ENCODE measurements at places on chromosomes 7 and 10. TPM values are rescaled to one million over a fixed set of nuclear protein-coding genes. Genes with fewer than 3 reads are reported as not detected.

DNA sequence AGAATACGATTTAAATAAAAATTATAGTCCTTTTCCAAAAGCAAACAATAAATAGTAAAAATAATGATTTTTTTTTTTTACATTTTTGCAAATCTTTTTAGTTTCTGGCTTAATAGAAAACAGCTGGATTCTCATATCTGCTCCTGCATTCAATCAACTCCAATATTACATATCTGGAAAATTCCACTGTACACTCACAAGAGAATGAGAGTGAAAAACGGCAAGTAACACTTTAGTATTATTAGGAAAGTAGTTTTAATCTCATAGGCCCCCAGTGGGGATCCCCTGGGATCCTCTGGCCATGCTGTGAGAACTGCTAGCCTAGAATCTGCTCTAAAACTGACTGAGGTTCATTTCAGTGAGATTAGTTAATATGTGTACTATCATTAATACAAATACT is 128.6 kb upstream of the LRRN3 start:
- no peaks in the 10 kb centered on the region for H3K27me3 ChIP-seq
- DNase-seq = no peak
- no peaks in the 10 kb centered on the region for H3K36me3 ChIP-seq
- H3K27ac ChIP-seq = no peak overlapping the region
- H3K4me1 ChIP-seq = peaks cover 6% of the 10 kb centered on the region

GRCh38 chr7:128084896-128085608 is 53.8 kb upstream of the LRRC4 start:
- H3K27ac ChIP-seq = no peak overlapping the region
- no peak for DNase-seq
- H3K27me3 ChIP-seq = no peaks in the 10 kb centered on the region
- no peaks in the 10 kb centered on the region for H3K36me3 ChIP-seq

DNA sequence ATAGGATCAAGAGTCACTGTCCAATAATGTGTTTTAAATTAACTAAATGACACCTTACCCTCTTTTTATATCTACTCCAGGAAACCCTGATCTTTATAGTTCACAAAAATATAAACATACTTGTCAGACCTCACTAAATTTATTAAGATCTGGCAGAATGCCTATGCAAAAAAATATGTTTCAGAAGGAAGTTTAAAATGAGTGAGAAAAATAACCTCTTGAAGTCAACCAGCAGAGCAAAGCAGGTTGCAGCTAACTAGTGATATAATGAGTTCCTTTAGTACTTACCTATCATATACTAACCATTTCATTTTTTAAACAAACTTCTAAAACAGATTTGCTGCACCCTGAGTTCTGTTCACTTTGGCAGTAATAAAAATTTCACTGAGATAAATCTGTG is 14.0 kb upstream of the HGF start:
- no peak overlapping the region for H3K27ac ChIP-seq
- H3K4me1 ChIP-seq = no peaks in the 10 kb centered on the region
- H3K27me3 ChIP-seq = no peaks in the 10 kb centered on the region
- no peak for DNase-seq
- H3K4me3 ChIP-seq = no peak overlapping the region

DNA sequence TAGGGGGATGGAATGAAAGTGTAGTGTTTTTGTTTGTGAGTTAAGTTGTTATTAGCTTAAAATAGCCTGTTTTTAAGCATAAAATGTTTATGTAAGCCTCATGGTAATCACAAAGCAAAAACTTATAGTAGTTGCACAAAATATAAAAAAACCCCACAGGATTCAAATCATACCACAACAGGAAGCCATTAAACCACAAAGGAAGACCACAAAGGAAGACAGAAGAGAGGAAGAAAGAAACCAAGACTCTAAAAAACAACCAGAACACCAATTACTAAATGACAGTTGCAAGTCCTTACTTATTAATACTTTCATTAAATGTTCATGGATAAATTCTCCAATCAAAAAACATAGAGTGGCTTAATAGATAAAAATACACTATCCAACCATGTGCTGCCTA is 63.6 kb downstream of the ANKRD7 start:
- no peaks in the 10 kb centered on the region for H3K36me3 ChIP-seq
- no peaks in the 10 kb centered on the region for H3K27me3 ChIP-seq
- DNase-seq = no peak
- H3K4me1 ChIP-seq = no peaks in the 10 kb centered on the region
- no peak overlapping the region for H3K27ac ChIP-seq

Gene TMEM139
- total RNA-seq = 5.4 TPM

DNA sequence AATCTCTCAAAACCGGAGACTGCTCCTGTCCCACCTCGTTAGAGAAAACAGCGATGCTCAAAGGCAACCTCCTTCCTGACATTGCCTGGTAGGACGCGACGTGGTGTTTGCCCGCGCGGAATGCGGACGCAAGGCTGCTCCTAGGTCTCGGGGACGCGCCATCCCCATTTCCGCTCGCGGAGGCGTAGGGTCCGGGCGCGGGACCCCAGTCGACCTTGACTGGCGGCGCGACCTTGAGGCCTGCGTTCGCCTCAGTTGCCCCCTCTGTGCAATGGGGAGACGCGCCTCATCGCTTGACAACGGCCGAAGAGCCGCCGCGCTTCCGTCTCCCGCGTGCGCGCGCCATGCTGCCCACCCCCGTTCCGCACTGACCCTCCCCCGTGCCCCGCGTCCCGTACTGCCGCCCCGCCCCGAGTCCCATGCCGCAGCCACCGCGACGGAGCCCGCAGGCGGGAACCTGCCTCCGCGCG is 412 bp upstream of the PPIA start:
- DNase-seq = peak; percentile 68
- H3K27me3 ChIP-seq = no peaks in the 10 kb centered on the region
- peak overlapping the region; percentile 74 for H3K4me3 ChIP-seq
- H3K36me3 ChIP-seq = peaks cover 12% of the 10 kb centered on the region

Gene TIAL1
- 130 TPM for total RNA-seq

DNA sequence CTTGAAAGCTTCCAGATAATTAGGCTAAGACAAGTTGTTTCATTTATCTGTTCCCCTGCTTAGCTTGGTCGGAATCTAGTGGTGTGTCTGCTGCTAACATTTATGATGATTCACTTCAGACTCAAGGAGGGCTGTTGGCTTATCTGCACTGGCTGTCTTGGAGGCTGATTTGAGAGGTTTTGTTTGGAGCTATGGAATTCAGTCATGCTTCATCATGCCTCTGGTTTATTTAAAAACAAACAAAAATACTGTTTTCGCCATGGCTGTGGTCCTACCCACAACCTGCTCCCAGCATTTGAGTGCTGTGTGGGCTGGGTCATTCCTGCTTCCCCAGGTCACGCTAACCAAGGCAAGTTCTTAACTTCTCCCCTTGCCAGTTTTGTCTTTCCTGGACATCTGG is 11.7 kb upstream of the ARPC1B start:
- no peaks in the 10 kb centered on the region for H3K27me3 ChIP-seq
- peaks cover 5% of the 10 kb centered on the region for H3K4me1 ChIP-seq
- no peaks in the 10 kb centered on the region for H3K36me3 ChIP-seq
- H3K27ac ChIP-seq = no peak overlapping the region
- no peak overlapping the region for H3K4me3 ChIP-seq

Gene SVOPL
- total RNA-seq = 0.09 TPM

DNA sequence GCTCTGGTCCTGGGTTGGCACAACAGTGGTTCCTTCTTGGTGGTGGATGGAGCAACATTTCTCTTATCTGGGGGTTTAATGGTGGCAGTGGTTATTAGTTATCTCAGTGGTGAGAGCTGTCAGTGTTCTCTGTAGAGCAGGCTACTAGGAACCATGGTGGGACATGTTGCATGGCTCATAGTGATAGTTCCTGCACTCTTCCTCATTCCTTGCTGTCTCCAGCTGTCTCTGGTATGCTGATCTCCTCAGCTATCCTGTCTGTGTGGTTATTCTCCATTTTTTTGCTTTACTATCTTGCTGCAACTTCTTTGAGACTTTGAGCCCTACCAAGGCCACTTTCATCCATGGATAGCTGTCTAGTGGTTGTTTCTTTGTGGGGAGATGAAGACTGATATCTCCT is 44.0 kb downstream of the CCDC7 start:
- no peak for DNase-seq
- H3K36me3 ChIP-seq = no peaks in the 10 kb centered on the region
- H3K27me3 ChIP-seq = no peaks in the 10 kb centered on the region
- H3K4me1 ChIP-seq = no peaks in the 10 kb centered on the region

DNA sequence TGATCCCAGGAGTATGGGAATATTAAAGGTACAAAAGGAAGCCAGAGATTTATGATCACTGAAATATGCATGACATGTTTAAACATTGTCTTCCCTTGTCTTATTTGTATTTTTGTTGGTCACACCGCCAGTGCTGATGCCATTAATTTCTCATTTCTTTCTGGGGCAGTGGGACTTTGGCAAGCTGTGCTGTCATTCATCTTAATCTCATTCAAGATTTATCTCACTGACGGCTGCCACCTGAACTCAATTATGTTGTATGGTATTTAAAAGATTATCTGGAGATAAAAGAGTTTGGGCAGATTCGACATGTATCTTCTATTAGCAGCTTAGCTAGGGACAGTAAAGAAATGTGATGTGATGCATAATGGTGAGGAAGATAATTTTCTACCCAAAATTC is 284.9 kb upstream of the PLXDC2 start:
- no peaks in the 10 kb centered on the region for H3K36me3 ChIP-seq
- no peak overlapping the region for H3K27ac ChIP-seq
- no peak overlapping the region for H3K4me3 ChIP-seq
- H3K4me1 ChIP-seq = no peaks in the 10 kb centered on the region
- no peaks in the 10 kb centered on the region for H3K27me3 ChIP-seq

Gene ENTPD7
- 10.2 TPM for total RNA-seq

DNA sequence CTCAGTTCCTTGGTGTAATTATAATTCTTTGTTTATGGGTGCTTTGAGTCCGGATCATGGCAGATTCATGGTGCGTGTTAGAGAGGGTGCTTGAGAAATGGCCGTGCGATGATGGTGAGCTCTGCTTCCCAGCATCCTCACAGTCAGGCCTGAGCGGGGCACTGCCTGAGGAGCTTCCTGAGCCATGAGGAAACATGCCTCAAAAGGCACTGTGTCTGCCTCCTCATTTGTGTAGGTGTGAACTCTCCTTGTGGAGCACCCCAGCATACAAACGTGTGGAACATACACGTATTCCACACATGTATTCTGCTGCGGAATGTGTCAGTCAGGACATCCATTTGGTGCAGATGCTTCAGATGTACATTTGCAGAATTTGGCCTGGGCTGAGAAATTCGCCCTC is 205.4 kb downstream of the CELF2 start:
- H3K27ac ChIP-seq = no peak overlapping the region
- DNase-seq = no peak
- H3K4me3 ChIP-seq = no peak overlapping the region
- H3K4me1 ChIP-seq = no peaks in the 10 kb centered on the region
- no peaks in the 10 kb centered on the region for H3K27me3 ChIP-seq

DNA sequence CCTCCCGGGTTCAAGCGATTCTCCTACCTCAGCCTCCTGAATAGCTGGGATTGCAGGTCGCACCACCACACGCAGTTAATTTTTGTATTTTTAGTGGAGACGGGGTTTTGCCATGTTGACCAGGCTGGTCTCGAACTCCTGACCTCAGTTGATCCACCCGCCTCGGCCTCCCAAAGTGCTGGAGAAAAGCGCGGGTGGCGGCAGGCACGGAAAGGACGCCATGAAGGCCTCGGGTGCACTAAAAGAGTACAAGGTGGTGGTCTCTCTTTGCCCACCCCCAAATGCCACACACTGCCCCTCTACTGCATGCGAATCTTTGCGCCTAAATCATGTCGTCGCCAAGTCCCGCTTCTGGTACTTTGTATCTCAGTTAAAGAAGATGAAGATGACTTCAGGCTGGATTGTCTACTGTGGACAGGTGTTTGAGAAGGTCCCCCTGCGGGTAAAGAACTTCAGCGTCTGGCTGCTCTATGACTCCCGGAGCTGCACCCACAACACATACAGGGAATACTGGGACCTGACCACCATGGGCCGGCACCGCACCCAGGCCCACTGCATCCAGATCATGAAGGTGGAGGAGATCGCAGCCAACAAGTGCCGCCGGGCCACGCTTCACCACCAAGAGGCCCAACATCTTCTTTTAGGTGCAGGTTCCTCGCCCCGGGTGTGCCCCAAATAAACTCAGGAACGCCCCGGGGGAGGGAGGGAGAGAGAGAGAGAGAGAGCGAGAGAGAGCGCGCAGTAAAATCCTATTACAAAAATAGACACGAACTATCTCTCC is 161.7 kb downstream of the HECW1 start:
- no peaks in the 10 kb centered on the region for H3K4me1 ChIP-seq
- no peaks in the 10 kb centered on the region for H3K27me3 ChIP-seq
- H3K4me3 ChIP-seq = no peak overlapping the region
- no peak overlapping the region for H3K27ac ChIP-seq

Gene NPY4R2
- not detected for total RNA-seq

Gene CREB5
- total RNA-seq = 2.8 TPM

DNA sequence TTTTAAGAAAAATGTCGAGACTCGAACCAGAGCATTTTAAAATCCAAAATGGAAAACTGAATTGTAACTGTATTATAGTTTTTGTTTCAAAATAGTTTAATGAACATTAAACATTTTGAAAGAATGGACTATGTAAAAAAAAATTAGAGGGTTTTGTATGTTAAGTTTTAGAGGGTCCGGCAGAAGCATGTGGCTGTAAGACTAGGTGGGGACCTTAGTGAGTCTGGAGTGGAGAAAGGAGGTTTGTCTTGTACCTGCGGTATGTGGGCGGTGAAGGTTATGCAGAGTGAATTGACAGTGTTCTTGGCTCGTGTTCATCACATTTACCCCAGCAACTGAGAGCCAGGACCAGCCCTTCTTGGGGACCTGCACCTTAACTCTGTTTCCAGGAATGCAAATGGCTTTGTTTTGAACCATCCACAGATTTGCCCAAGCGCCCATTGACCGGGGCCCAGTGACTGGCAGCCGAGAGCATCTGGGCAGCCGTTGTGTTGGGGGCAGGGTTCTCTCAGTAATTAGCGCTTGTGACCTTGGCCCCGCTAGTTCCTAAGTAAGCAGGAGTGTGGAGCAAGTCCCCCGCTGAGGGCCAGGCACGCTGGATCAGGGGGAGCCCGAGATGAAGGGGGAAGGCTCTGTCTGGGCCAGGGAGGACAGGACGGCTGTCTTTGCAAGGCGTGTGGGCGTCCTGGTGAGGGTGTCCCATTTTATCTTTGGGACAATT is 1.4 kb upstream of the KLF6 start:
- H3K36me3 ChIP-seq = no peaks in the 10 kb centered on the region
- H3K4me1 ChIP-seq = peaks cover 18% of the 10 kb centered on the region
- H3K4me3 ChIP-seq = peak overlapping the region; percentile 87
- no peak overlapping the region for H3K27ac ChIP-seq
- H3K27me3 ChIP-seq = peaks cover 18% of the 10 kb centered on the region
- peak; percentile 52 for DNase-seq

DNA sequence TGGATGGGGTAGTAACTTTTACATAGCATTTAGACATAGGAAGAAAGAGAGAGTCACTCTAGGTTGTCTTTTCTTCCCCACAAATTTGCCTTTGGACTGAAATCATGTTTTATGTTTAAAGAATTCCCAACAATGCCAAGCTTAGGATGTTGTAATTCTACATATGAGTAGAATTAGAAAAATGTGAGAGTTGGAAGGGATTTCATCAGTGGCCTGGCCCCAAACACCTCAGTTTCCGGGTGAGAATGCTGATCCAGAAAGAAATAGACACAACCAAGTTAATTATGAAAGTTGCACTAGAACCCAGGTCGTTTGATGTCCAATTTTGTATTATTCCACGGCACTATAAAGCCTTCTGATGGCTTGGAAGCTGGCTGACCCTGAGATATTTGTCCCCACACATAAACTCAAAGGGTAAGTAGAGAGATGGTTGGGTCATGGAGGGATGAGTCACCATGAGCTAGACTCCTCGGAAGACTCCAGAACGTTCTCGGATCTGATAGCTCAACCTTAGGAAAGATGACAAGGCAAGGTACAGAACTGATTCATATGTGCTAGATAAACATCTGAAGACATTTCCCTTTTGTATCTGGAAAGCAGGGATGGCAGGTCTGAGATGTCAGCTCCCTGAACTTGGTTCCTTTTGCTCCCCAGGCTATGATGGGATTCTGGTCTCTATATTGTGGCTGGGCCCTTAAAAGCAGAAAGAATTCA is 48.8 kb upstream of the SLC35B4 start:
- DNase-seq = no peak
- no peaks in the 10 kb centered on the region for H3K27me3 ChIP-seq
- H3K4me3 ChIP-seq = no peak overlapping the region
- no peak overlapping the region for H3K27ac ChIP-seq
